Placental epithelial cell (primary cell): ENCODE measurements at places on chromosomes 3 and 15. TPM values are rescaled to one million over a fixed set of nuclear protein-coding genes. Genes with fewer than 3 reads are reported as not detected.

The ITGA11 gene
- total RNA-seq = 0.11 and 0.79 TPM in 2 replicates

The UBA7 gene
- 0.76 and 2.7 TPM in 2 replicates for total RNA-seq

The TNK2 gene
- 16.1 and 21.6 TPM in 2 replicates for total RNA-seq

The MEF2A gene
- 31.0 and 34.8 TPM in 2 replicates for total RNA-seq

The GOLGA6L10 gene
- 2.4 TPM in 1 of 2 replicates, not detected in the other for total RNA-seq

The ITIH3 gene
- total RNA-seq = not detected in 2 replicates

The ARHGEF26 gene
- 4.0 and 23.9 TPM in 2 replicates for total RNA-seq

The PRSS50 gene
- total RNA-seq = 0.54 and 4.3 TPM in 2 replicates

The ANKUB1 gene
- not detected in 2 replicates for total RNA-seq

The FGF7 gene
- 0.54 and 0.79 TPM in 2 replicates for total RNA-seq

The PLCB2 gene
- total RNA-seq = 0.22 and 1.2 TPM in 2 replicates

The ONECUT1 gene
- total RNA-seq = 0.79 TPM in 1 of 2 replicates, not detected in the other

The CHRNA7 gene
- under 0.01 TPM in 1 of 2 replicates, not detected in the other for total RNA-seq

The ZNF662 gene
- 17.1 and 19.6 TPM in 2 replicates for total RNA-seq

The CGNL1 gene
- under 0.01 and 0.33 TPM in 2 replicates for total RNA-seq

The NPAP1 gene
- total RNA-seq = not detected in 2 replicates

The ZNF80 gene
- under 0.01 TPM in 1 of 2 replicates, not detected in the other for total RNA-seq

The ATP8B4 gene
- total RNA-seq = under 0.01 TPM in 1 of 2 replicates, not detected in the other

The ACTC1 gene
- 0.11 TPM in 1 of 2 replicates, not detected in the other for total RNA-seq

The ZMYND10 gene
- 0.33 and 1.6 TPM in 2 replicates for total RNA-seq

The MORC1 gene
- total RNA-seq = not detected in 2 replicates

The SCAPER gene
- total RNA-seq = 13.6 and 20.4 TPM in 2 replicates

The SLC30A4 gene
- 10.5 and 11.8 TPM in 2 replicates for total RNA-seq

The ZPLD1 gene
- not detected in 2 replicates for total RNA-seq

The GNAT1 gene
- not detected in 2 replicates for total RNA-seq

The MKRN2OS gene
- 1.1 TPM in 1 of 2 replicates, not detected in the other for total RNA-seq

The AVEN gene
- total RNA-seq = 15.3 and 21.3 TPM in 2 replicates

The HYKK gene
- total RNA-seq = 0.39 and 1.7 TPM in 2 replicates

The CACNA1D gene
- 0.11 TPM in 1 of 2 replicates, not detected in the other for total RNA-seq

The CFAP92 gene
- 0.39 TPM in 1 of 2 replicates, not detected in the other for total RNA-seq

The SERINC4 gene
- 0.39 TPM in 1 of 2 replicates, not detected in the other for total RNA-seq

The NLGN1 gene
- total RNA-seq = 2.3 and 4.3 TPM in 2 replicates

The APOD gene
- not detected in 2 replicates for total RNA-seq

The ZNF774 gene
- total RNA-seq = 1.6 and 1.7 TPM in 2 replicates

The CCNB2 gene
- total RNA-seq = 11.4 and 26.9 TPM in 2 replicates

The U2SURP gene
- total RNA-seq = 53.8 and 62.1 TPM in 2 replicates

The CYP1A1 gene
- 0.11 TPM in 1 of 2 replicates, not detected in the other for total RNA-seq

The MCTP2 gene
- total RNA-seq = 10.2 and 20.0 TPM in 2 replicates

The NMD3 gene
- total RNA-seq = 72.4 and 77.3 TPM in 2 replicates

The MASP1 gene
- under 0.01 TPM in 2 replicates for total RNA-seq

The ST8SIA2 gene
- total RNA-seq = not detected in 2 replicates

The TYRO3 gene
- 7.8 and 12.6 TPM in 2 replicates for total RNA-seq

The DNASE1L3 gene
- not detected in 2 replicates for total RNA-seq

The HYAL3 gene
- 5.9 and 12.1 TPM in 2 replicates for total RNA-seq

The GALNT15 gene
- total RNA-seq = 0.11 TPM in 1 of 2 replicates, not detected in the other

The SMCO1 gene
- total RNA-seq = not detected in 2 replicates

The FOXL2NB gene
- 0.79 and 1.4 TPM in 2 replicates for total RNA-seq

The SLC28A2 gene
- total RNA-seq = not detected in 2 replicates

The P2RY14 gene
- total RNA-seq = not detected in 2 replicates

The C3orf33 gene
- 0.39 and 0.98 TPM in 2 replicates for total RNA-seq

The RBP2 gene
- not detected in 2 replicates for total RNA-seq

The SPSB4 gene
- total RNA-seq = 0.33 and 0.39 TPM in 2 replicates

The GOLGA8O gene
- 0.43 TPM in 1 of 2 replicates, not detected in the other for total RNA-seq

The TMCO5A gene
- total RNA-seq = not detected in 2 replicates

The SCAANT1 gene
- total RNA-seq = not detected in 2 replicates

The FOXB1 gene
- total RNA-seq = 0.11 and 0.39 TPM in 2 replicates
